Left colon (tissue), 2 donors: ENCODE measurements at places on chromosomes 13 and 19.

DNA sequence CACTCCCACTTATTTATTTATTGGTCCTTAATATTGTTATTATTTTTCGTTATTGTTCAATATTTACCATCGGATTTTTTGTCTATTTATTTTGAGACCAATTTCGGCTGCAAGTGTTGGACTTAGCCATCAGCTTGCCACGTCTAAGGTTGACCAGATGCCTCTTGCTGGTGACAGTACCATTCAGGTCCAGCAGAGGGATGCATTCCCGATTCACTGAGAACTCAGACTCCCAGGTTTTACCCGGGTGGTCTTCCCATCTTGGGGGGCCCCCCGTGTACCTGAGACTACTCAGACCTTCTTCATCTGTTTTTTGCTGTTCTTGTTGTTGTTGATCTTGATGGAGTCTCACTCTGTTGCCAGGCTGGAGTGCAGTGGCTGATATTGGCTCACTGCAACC is 1435.2 kb downstream of the UQCRFS1 start:
- DNase-seq = no peak

- DNase-seq = no peak
These were observed 26.4 kb upstream of the F7 start for GRCh38 chr13:113078902-113079780.

GRCh38 chr19:43446746-43447489 is 18.5 kb downstream of the LYPD3 start:
- DNase-seq = peak; percentile 60

GRCh38 chr19:38880882-38881609 is 3.0 kb upstream of the RINL start:
- no peak for DNase-seq

- no peak for DNase-seq
These were observed 20.3 kb upstream of the GGACT start for GRCh38 chr13:100608906-100609305.

- DNase-seq = no peak
These were observed 137.8 kb upstream of the GJB6 start for GRCh38 chr13:20369886-20370361.

- no peak for DNase-seq
These were observed 15.4 kb upstream of the ESD start for GRCh38 chr13:46812301-46812797.

DNA sequence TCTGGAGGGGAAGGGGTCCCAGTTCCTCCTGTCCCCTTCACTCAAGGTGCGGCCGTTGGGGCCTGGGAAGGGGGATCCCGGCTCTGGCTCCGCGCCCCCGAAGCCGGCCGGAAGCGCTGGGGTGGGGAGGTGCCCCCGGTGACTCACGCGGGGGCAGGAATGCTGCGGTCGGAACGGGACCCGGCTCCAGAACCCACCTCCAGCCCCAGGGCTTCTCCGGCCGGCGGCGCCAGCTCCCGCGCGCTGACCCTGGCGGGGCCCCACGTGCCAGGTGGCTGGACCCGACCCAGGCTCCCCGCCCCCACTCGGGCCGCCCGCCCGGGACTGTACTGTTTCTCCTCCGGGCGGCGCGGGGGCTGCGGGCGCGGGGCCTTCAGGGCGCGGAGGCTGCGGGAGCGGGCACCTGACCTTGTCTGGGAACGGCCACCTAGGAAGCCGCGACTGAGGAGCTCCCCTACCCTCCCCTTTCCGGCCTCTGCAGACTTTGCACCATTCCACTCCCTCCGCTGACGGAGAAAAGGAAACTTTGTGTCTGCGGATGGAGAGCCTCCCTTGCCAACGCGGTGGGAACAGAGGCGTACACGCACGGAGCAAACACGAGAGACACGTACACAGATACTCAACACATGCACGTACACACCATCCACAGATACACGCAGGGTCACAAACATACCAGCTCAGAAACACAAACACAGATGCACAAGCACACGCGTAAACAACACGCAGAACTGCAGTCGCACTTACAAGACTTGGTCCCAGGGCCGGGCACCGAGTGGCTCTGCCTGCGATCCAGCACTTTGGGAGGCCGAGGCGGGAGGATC is 7.2 kb downstream of the AXL start:
- DNase-seq = peak; percentile 70

DNA sequence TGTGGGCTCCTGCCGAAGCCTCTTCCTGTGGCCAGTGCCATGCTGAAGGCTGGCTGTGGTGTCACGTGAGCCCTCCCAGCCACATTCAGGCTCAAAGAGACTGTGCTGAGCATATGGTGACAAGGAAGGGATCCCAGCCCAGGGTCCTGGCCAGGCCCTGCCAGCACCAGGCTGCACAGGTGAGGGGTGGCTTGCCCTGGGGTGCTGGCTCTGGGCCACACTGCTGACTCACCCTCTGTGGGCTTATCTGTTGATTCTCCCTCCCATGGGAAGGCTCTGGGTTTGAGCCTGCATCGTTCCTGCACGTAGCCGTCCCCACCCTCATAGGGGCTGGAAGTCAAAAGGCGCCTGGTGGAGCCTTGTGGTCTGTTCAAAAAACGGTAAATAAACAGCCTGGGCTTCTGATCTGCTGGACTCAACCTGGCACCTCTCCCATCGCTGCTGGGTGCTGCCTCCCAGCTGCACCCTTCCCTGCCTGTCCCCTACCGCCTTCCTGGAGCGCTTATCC is 31.1 kb downstream of the DNM2 start:
- peak; percentile 95 for DNase-seq

- peak; percentile 62 for DNase-seq
These were observed at the start of gene PTGIR for GRCh38 chr19:46624958-46625661. Gene PTGIR, minus strand, starts transcription at chr19:46625089. Its CDS starts 864 bp downstream, at chr19:46624225.

- peak; percentile 57 for DNase-seq
These were observed 17.3 kb downstream of the UPF1 start for GRCh38 chr19:18848878-18849661.

DNA sequence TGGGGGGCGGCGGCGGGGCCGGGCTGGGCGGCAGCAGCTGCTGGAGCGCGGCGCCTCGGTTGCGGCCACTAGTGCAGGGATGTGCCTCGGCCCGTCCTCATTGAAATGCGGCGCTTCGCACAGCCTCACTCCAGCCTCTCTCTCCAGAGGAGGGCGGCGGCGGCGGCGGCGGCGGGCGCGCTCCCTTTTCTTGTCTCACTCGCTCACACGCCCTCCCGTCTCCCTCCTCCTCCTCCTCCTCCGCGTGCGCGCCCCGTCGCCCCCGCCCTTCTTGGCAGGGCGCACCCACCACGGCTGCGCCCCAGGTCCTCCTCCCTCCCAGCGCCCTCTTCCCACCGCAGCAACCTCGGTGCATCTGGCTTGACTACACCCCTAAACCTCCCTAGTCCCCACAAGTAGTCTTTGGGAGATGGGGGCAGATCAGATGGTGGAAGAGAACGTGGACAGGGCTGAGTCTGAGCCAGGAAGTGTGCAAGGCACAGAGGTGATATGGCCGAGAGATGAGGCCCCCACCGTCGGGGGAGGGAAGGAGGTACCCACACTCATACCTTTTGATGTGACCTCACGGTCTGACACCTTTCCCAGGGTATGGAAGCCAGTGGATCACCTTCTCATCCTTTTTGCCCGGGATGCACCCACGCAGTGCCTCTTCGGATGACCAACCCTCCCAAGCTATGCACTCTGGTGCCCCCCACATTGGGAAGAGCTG is at the start of gene DCLK1:
Gene DCLK1 (minus strand): TSS at position 161 of the 709 bp plus-strand sequence.
- DNase-seq = peak; percentile 35

DNA sequence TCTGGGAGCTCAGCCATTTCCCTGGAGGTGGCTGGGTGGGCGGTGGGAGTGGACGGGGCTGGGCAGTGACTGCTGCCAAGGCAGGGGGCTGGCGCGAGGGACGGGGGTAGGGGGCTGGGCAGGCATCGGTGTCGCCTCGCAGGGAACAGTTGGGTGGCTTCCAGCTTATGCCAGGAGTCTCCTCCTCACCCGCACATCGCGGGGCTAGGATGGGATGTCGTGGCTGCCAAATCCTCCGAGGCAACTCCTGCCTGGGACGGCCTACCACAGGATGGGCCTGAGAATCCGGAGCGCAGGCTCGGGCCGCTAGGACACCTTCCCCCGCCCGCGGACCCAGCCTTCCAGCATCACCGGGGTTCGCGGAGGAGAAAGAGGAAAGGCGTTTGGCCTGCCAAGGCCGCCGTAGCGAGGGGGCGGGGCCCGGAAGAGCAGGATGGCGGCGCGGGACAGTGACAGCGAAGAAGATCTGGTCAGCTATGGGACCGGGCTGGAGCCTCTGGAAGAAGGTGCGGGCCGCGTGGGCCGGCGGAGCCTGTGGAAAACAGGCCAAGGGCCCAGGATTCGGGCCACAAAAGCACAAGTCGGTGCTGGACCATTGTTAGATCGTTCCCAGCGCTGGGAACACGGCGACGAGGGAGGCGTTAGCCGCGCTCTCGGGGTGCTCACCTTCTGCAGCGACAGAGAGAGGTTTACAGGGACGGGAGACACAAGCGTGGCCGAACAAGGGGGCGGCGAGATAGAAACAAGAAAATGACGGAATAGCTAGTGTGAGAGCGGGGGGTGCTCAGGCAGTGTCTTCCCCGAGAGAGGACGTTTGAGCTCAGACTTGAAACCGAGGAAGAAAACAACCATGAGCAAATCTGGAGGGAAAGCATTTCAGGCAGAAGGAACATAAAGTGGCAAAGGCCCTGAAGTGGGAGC is at the start of gene GPATCH1:
Gene GPATCH1 (plus strand): TSS at position 421 of the 921 bp plus-strand sequence. CDS start 13 bp downstream, at position 434.
- peak; percentile 92 for DNase-seq

DNA sequence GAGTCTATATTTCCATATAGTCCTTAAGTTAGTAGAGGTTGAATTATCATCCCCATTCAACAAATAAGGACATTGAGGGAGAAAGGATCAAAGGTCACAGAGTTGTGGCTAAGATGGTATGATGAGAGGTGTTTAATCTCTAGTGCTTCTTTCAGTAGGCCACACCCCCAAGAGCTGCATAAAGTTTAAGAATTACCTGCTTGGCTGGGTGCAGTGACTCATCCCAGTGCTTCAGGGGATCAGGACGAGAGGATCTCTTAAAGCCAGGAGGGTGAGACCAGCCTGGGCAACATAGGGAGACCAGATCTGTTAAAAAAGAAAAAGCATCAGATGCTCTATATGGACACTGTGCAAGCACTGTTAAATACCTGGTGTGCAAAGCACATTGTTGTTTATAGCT is 560.0 kb upstream of the KLHL1 start:
- DNase-seq = no peak

GRCh38 chr13:42327725-42328124 is 55.8 kb downstream of the AKAP11 start:
- no peak for DNase-seq

DNA sequence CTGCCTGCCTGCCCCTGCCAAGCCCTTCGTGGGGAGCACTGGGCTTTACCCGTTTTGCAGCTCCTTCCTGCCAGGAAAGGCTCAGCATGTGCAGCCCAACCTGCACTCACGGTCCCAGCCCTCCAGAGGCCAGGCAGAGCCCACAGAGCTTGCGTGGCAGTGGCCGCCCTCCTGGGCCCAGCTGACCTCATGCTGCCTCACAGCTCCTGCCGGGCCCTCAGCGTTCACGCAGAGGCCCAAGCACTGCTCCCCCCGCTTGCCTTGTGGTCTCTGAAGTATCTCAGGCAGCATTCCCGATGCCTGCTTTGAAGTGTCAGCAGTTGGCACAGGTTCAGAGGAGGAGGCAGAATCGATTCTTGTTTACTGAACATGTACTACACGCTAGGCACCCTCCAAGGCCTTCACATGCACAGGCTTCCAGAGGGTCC is 32.5 kb downstream of the CAPN12 start:
- DNase-seq = peak; percentile 69

DNA sequence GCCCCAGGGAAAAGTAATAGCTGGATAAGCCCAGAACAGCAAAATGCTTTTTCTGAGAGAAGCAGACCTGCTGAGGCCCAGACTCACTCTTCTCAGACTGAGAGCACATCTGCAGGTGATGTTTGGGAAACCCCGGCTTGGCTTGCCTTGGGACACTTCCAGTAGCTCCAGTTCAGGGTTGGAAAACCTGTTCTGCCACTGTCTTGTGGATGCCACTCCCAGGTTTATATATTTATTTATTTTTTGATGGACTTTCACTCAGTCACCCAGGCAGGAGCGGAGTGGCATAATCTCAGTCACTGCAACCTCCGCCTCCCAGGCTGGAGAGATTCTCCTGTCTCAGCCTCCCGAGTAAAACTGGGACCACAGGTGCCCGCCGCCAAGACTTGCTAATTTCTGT is 8.0 kb upstream of the SMARCA4 start:
- DNase-seq = peak; percentile 84

DNA sequence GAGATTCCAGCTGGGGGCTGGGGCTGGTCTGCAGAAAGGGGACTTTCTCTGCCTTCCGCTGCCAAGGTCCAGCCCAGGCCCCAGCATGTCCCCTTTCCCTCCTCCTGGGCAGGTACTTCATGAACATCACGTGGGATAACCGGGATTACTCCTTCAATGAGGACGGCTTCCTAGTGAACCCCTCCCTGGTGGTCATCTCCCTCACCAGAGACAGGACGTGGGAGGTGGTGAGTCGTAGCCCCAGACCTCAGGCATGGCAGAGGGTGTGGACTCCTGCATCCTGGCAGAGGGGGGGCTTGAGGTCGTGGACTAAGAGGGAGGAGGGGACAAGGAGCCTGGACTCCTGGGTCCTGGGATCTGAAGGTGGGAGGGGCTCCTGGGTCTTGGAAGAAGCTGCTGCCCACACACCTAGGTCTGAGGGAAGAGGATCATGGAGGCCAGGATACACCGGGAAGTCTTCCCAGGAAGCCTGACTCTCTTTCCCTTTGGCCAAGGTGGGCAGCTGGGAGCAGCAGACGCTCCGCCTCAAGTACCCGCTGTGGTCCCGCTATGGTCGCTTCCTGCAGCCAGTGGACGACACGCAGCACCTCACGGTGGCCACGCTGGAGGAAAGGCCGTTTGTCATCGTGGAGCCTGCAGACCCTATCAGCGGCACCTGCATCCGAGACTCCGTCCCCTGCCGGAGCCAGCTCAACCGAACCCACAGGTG is 20.6 kb downstream of the GRIN2D start:
- no peak for DNase-seq

- DNase-seq = no peak
These were observed 88.8 kb downstream of the ARHGEF7 start for GRCh38 chr13:111203736-111204389.

DNA sequence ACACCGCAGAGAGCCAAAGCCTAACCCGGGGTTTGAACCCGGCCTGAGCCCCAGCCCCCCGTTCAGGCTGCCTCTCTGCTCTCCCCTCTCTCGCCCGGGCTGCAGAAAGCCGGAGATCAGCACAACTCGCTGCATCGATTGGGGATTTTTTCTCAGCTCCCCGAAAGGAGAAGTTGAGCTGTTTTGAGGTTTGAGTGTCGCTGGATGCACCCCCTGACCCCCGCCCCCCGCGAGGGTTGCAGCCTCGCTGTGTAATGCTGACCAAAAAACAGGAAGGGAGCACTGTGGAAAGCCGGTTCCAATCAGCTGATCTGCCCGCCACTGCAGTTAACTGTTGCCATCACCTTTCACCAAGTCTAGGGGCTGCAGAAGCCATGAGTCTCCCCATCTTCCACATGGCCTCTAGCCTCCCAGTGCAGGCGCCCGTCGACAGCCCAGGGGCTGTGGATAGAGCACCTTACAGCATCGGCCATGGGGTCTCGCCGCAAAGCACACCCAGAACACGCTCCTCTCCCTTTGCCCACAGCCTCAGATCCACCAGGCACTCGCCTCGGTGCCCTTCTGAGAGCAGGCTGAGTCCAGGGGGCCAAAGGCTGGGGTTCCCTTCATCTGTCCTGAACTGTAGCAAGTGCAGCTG is 34.5 kb downstream of the MYO9B start:
- DNase-seq = peak; percentile 62
